Caco-2 (cell line): ENCODE measurements at places on chromosomes 6 and 20. TPM values are rescaled to one million over a fixed set of nuclear protein-coding genes. Genes with fewer than 3 reads are reported as not detected.

- no peak overlapping the region for H3K27ac ChIP-seq
- H3K27me3 ChIP-seq: no peaks in the 10 kb centered on the region
- H3K4me1 ChIP-seq: no peaks in the 10 kb centered on the region
- no peaks in the 10 kb centered on the region for H3K36me3 ChIP-seq
- no peak for DNase-seq
These were observed 453.1 kb upstream of the MARCKS start for GRCh38 chr6:113403966-113404595.

DNA sequence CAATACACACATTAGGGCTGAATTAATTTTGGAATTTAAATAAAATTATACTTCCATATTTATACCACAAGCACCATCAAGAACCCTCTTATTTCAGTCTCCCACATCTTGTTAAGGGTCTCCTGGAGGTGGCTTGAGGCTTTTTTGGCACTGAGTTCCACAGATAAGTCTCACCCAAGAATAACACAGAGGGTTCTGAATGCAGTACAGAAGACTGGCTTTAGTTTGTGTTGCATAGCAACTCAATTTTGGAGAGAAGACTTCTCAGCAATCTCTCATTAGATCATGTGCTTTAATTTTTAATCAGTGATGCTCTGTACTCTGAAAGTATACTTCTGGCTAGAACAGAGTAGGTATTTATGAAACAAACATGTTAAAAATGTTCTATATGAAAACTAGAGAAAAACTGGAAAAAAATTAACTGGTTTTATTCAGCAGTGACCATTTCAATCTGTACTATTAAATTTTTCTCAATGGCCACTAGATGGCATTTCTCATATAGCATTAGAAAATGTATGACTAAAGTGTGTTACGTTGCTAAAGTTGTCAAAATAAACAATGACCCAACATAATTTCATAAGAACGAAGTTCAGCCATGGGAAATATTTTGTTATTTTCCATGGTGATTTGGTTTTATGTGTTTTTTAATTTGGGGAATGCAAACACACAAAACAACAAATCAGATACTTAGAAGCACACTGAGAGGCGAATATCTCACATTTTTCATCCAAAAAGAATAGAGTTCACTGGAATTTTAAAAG is 32.7 kb upstream of the MAP7 start:
- no peak overlapping the region for H3K27ac ChIP-seq
- H3K4me1 ChIP-seq: no peaks in the 10 kb centered on the region
- no peaks in the 10 kb centered on the region for H3K36me3 ChIP-seq
- H3K4me3 ChIP-seq: no peak overlapping the region

DNA sequence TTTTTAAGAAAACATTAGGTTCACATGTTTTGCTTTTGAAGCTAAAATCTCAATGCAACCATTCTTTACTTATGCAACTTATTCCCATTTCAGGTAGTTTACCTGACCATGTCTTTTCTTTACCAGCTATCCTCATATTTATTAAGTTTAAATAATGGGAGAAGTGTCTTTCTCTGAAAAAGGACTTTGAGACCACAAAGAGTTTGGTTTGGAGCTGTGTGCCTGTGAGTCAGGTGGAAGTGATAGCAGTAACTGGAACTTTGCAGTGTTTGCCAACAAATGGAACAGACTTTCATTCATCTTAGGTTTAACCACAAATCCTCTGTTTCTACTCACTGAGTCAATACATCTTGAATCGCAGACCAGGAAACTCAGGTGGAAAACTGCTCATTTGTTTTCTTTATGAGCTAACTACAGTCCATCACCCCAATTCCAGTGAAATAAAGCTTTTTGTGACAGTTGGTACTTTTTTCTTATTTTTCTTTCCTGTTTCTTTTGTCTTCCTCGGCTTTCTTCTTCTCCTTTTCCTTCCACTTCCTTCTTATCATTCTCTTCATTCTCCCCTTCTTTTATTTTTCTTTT is 148.3 kb upstream of the RIN2 start:
- no peaks in the 10 kb centered on the region for H3K27me3 ChIP-seq
- no peak for DNase-seq
- no peaks in the 10 kb centered on the region for H3K36me3 ChIP-seq
- H3K4me1 ChIP-seq: no peaks in the 10 kb centered on the region

- H3K4me1 ChIP-seq: 0 out of 2 replicates have a peak, but pooled peaks cover 3% of the 10 kb centered on the region
- no peak overlapping the region for H3K27ac ChIP-seq
- H3K4me3 ChIP-seq: no peak overlapping the region; the same call in 1 of the 2 replicates
- no peak for DNase-seq
These were observed 1.1 kb downstream of the RNF144B start for GRCh38 chr6:18388271-18388670.

The IL17A gene
- total RNA-seq: not detected in 2 replicates

The SEMG1 gene
- not detected in 2 replicates for total RNA-seq
